ENCODE measurements at places on chromosomes 3 and 15.

- DNase-seq: no peak
Observed at GRCh38 chr3:73055583-73055982, 5.9 kb upstream of the EBLN2 start.

- peak; percentile 15 for DNase-seq
Observed at GRCh38 chr3:147299656-147300055, 106.7 kb downstream of the ZIC4 start.

- no peak for DNase-seq
Observed at GRCh38 chr3:171221597-171221996, 195.1 kb upstream of the SLC2A2 start.

- DNase-seq: no peak
Observed at GRCh38 chr3:194971009-194971408, 285.3 kb downstream of the FAM43A start.

- no peak for DNase-seq
Observed at GRCh38 chr15:85772668-85773067, 22.1 kb downstream of the KLHL25 start.

GRCh38 chr3:133208184-133208583 is 170.0 kb downstream of the TMEM108 start:
- no peak for DNase-seq

- no peak for DNase-seq
Observed at GRCh38 chr15:48781481-48782081, 29.3 kb downstream of the CEP152 start.

GRCh38 chr3:147160984-147161383 is 245.4 kb downstream of the ZIC4 start:
- DNase-seq: no peak

DNA sequence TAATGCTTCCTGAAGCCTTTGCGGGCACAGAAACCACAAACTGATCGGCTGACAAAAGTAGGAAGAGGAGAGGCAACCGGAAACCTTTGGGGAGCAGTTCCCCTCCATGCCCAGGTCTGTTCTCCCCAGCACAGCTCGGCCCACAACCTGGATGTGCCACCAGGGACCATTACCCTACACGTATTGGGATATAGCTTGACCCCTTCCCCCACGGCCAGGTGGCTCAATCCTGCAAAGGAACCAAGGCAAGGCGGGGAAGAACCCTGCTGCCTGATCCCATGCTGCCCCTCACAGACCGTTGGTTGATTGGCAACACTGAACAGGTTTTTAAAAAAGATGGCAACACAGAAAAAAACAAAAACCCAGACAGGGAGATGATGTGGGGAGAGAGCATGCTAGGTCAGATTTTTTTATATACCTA is 19.7 kb upstream of the TCAIM start:
- no peak for DNase-seq

DNA sequence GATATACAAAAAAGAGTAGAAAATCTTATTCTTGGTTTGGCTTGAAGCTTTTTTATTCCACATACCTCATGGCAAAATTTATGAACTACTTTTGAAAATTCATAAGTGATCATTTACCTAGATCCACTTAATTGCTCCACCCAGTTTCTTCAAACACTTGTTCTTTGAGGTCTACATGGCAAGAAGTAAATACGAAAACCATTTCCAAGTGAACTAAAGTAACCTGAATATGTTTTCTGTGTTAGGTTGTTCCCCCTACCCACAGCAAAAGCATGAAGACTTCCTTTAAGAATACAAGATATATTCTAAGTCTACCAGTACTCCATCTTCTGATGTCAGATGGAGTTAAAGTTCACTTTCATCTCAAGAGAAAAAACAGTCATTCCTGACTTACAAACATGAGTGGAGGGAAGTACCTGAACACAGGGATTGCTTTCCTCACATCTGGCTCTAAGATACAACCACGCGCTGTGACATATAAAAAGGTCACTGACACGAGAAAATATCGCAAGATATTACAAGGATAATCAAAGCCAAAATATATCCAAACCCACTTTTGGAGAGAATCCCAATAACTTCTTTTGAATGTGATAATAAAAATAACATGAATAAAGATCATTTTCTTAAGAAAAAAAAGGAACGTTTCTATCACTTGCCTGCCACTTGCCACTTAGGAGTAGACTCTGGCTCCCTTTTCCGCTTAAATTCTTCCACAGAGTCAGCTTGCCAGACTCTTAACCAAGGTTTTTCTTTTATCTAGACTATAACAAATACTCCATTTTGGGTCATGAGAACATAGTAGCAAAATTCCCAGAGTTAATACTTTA is 424.5 kb downstream of the TIGIT start:
- no peak for DNase-seq

DNA sequence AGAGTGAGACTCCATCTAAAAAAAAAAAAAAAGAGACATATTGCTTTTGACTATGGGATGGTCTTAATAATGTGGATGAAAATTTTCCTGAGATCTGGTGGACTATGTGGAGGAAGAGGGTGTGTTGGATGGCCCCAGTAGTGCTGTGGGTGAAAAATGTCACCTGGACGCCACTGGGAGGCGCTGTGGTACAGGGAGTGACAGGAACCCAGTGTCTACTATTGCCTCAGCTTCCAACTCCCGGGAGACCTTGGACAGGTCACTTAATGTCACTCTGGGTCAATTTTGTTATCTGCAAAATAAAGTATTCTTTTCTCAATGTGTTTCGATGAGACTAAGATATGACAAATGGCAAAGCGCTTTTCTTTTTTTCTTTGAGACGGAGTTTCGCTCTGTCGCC is 27.7 kb upstream of the DCP1A start:
- DNase-seq: peak; percentile 35

Measured in AG10803 (cell line).